ENCODE measurements at places on chromosomes 1 and 21. TPM values are rescaled to one million over a fixed set of nuclear protein-coding genes. Genes with fewer than 3 reads are reported as not detected.

The MCOLN2 gene
- total RNA-seq = not detected

The TENT5C gene
- 48.2 TPM for total RNA-seq

The PLA2G2D gene
- not detected for total RNA-seq

The NKAIN1 gene
- not detected for total RNA-seq

The NEXN gene
- total RNA-seq = 76.1 TPM

The LRRC47 gene
- 18.5 TPM for total RNA-seq

The ST6GALNAC5 gene
- total RNA-seq = 166 TPM

The CSF3R gene
- total RNA-seq = 10.1 TPM

The CYP2J2 gene
- 3.1 TPM for total RNA-seq

The CASZ1 gene
- 3.9 TPM for total RNA-seq

The PHLDA3 gene
- 77.0 TPM for total RNA-seq

The HFM1 gene
- 1.7 TPM for total RNA-seq

The AKNAD1 gene
- 2.2 TPM for total RNA-seq

The PCAT6 gene
- total RNA-seq = not detected

- DNase-seq = no peak
These were observed 24.1 kb downstream of the HHIPL2 start for GRCh38 chr1:222523852-222524251.

DNA sequence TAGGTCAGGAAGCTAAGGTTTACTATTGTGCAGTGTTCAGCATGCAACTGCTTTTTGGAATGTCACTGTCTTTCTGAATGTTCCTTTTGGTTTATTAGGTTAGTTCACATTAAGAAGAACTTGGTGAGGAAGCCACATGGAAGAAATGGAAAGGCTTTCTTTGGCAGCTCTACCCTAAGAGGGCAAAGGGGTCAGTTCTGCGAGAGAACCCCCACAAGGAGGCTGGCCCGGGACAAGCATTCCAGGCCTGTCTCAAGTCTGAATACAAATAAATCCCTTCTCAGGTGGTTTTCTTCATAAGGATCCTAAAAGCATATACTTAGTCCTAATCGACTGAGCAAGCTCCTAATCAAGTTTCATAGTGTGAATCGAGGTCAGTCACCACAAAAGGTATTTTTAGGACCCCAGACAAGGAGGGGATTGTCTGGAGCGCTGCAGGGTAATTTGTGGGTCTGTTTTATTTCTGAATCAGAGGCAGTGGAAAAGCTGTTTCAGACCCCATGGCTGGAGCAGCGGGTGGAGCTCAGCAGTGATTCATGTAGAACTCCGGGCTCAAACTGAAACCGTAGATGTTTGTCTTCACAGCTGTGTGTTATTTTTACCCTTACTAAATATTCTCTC, 63.3 kb downstream of the ERG start:
- DNase-seq = peak; percentile 76

GRCh38 chr1:54806931-54807611, 5.9 kb upstream of the TTC22 start:
- no peak for DNase-seq

DNA sequence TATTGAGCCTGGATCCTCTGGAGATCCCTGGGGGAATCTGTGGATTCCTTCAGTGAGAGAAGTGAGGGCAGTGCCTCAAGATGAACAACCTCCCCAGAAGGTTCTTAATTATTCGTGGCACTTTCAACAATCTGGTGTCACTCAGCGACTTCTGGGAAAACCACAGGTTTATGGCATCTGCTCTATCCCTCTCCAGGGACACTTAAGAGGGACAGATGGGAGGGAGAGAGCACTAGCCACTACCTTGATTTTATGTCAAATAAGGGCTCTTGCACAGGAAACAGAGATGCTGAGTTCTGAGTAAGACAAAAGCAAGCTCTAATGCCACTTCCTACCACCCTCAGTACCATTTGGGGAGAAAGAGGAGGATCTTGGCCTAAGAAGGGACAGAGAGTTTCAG, 21.2 kb upstream of the CHI3L1 start:
- no peak for DNase-seq

GRCh38 chr1:110604586-110605148, 1.5 kb downstream of the KCNA2 start:
- DNase-seq = no peak

GRCh38 chr1:157450106-157450505, 102.2 kb downstream of the FCRL5 start:
- no peak for DNase-seq

GRCh38 chr1:3192825-3193224, 123.8 kb downstream of the PRDM16 start:
- no peak for DNase-seq

GRCh38 chr1:202687798-202688197, 22.5 kb downstream of the SYT2 start:
- DNase-seq = no peak

GRCh38 chr1:161506336-161507223, 1.3 kb downstream of the FCGR2A start:
- peak; percentile 11 for DNase-seq

GRCh38 chr1:119713039-119713748, 1.5 kb downstream of the PHGDH start:
- DNase-seq = peak; percentile 35

- DNase-seq = no peak
These were observed 342.3 kb downstream of the SMYD3 start for GRCh38 chr1:246164764-246165163.

DNA sequence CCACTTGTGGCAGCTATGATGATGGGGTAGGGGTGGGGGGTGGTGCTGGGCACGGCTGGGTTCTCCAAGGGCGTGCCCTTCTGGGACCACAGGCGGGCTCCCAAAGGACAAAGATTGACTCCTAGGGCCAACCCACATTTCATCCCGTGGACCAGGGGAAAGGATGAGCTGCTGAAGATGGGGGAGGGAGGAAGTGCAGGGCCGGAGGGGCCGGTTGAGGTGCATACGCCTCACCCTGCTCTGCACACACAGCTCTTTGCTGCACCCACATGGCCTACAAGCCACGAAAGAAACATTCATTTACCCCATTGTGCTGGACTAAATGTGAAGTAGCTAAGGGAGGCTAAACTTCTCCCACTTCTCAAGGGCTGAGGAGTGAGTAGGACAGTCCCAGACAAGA, 34.2 kb upstream of the GNPAT start:
- no peak for DNase-seq

DNA sequence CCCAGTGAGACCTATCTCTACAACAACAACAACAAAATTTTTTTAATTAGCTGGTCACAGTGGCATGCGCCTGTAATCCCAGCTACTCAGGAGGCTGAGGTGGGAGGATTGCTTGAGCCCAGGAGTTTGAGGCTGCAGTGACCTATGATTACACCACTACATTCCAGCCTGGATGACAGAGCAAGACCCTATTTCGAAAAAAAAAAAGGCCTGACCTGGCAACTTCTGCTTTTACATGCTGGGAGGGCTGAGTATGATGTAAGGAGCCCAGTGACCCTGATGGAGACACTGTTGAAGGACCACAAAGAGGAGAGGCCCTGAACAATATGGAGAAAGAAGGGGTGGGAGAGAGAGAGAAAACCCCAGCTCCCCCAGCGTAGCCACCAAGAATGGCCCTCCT, 9.2 kb upstream of the VPS26C start:
- DNase-seq = no peak

DNA sequence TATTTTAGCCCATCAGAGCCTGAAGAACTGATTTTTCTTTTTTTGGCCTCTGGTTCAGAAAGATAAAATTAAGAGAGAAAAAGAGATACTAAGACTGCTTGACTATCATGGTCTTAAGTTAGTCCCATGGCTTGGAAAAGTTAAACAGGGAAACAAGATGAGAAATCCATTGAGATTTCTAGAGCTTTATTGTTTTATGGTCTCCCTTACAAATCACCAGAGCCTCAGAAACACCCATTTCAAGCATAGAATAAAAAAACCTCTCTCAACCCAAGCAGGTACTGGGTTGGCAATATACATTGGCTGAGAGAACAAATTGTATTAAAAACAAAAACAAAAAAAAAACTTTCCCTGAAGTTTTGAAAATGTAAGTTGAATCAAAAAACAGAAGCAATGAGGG, 3.9 kb downstream of the SELE start:
- no peak for DNase-seq

DNA sequence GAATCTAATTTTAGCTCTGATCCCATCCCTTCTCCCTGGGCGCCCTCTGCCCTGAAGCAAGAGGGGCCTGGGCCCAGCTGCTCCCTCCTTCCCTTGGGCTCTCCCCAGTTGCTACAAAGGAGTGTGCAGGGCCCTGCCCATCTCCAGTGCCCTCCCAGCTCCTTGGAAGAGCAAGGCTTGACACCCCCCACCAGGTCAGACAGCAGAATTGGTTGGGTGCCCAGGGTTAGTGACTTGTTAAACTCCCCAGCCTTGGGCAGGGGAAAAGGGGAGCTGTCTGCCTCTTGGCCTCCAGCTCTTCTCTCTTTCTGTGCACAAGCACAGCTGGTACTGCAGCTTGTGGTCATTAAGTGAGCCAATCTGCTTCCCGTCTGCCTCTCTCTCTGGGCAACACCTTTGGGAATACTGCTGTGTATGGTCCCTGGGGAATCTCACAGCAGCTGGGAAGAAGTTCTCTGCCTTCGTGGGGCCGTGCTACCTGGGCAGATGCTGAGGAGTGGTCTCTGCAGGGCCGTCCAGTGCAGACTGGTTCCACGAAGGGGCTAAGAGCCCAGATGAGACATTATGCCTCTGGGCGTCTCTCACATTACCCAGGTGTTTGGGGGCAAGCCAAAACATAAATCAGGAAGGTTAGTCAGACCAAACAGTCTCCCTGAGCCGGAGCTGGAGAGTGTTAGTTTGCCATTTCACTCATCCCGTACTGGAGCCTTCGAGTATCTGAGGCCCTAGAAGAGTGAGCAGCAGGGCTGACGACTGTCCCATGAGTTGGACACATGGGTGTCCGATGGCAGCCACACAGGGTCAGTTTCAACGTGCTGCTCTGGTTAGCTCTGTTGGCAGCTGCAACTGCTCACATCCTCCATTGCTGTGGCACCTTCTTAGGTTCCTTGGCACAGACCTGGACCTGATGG, 37.3 kb downstream of the TMEM53 start:
- DNase-seq = peak; percentile 44

DNA sequence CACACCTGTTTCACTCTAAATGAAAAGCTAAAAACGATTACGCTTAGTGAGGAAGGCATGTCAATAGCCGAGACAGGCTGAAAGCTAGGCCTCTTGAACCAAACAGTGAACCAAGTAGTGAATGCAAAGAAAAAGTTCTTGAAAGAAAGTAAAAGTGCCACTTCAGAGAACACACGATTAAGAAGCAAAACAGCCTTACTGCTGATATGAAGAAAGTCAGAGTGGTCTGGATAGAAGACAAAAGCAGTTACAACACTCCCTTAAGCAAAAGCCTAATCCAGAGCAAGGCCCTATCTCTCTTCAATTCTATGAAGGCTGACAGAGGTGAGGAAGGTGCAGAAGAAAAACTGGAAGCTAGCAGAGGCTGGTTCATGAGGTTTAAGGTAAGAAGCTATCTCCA, 130.7 kb downstream of the SIPA1L2 start:
- DNase-seq = peak; percentile 56

DNA sequence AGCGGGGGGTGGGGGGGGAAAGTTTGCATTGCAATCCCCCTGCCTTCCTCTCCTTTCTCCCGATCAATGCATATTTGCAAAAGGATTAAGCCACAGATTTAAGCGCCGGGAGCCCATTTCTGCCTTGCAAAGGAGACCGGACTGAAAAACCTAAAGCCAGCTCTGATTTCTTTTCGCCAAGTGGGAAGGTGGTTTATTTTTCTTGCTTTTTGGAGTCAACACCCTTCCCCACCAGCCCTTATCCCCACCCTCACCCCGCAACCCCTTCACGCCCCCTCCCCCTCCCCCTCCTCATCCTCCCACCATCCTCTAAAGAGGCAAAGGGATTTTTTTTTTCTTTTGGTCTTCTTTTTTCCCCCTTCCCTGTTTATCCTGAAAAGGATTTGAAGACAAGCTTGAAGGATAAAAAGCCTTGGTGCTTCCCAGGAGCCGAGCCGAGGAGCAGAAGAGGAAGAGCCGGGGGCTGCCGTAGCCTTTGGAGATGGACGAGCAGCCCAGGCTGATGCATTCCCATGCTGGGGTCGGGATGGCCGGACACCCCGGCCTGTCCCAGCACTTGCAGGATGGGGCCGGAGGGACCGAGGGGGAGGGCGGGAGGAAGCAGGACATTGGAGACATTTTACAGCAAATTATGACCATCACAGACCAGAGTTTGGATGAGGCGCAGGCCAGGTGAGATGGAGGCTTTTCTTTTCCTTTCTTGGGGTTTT, 513 bp downstream of the PBX1 start:
- DNase-seq = peak; percentile 60

GRCh38 chr1:237045278-237046016, 3.5 kb downstream of the RYR2 start:
- peak; percentile 37 for DNase-seq

DNA sequence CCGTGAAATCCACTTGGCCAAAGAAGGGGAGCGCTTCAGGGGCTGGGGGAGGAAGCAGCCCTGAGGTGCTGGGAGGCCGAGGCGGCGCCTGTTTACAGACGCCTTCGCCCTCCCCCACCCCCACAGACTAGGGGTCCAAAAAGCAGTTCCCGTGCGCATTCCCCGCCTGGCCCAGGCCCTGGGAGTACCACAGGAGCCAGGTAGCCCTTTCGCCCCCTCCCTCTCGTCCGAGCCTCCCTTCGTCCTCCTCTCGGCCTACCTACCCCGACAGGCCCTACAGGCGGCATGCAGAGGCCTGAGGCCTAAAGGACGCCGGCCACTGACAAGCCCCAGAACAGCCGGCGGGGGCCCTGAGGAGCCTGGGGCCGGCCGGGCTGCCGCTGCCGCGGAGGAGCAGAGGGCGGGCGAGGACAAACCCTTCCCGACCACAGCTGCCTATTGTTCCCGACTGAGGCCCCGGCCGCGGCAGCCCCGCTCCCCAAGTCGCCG, 522 bp downstream of the RC3H1 start:
- peak; percentile 55 for DNase-seq

GRCh38 chr21:14677639-14678179, 131.6 kb upstream of the SAMSN1 start:
- peak; percentile 57 for DNase-seq

- DNase-seq = no peak
These were observed 70.0 kb upstream of the SIM2 start for GRCh38 chr21:36628761-36629460.

DNA sequence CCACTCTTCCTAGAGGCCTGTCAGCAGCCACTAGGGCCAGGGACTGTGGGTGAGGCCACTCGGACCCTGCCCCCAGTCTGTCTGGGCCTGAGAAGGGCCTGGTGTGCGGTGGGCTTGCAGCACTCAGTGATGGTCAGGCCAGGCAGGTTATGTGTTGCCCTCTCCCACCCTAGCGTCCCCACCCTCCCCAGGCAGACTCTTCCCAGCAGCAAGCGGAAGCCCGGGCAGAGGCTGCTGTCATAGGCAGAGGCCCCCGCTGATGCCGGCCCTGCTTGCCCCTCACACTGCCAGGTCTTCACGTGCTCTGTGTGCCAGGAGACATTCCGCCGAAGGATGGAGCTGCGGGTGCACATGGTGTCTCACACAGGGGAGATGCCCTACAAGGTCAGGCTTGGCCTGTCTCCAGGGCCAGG, 6.6 kb downstream of the ZBTB48 start:
- no peak for DNase-seq
